ENCODE measurements at places on chromosomes 4 and X.

DNA sequence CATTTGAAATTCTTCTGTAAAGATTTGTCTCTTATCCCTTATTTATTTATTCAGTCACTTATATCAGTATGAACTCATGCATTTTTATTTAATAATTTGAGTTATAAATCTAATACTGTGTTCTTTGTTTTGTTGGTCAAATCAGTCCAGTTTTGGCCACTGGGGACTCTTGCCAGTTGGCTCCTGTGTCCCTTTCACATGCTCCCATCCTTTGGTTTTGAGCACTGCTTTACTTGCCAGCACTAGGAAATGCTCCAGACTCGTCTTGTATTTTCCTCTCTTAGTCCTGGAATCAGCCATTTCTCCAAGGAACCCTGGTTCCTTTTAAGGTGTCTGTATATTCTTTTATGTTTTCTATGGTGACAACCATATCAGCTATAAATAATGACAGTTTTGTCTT is 28.1 kb downstream of the KANTR start:
- DNase-seq = no peak

DNA sequence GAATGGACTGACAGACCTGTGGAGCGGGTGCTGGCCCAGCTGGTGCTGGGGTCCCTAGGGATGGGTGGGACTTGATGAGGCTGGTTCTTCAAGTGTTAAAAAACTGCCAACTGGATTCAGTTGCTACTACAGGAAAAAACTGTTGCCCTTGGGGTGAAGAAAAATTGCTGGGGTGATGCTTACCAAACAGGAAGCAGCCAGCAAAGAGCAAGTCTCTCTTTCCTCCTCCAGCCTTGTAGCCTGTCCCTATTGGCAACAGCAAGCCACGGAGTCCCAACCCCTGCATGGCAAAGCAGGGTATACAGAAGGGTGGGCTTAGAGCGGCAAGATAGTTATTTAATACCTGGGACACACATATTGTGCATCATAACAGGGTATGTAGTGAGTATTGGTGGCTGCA is 60.1 kb upstream of the ATP8A1 start:
- no peak for DNase-seq

DNA sequence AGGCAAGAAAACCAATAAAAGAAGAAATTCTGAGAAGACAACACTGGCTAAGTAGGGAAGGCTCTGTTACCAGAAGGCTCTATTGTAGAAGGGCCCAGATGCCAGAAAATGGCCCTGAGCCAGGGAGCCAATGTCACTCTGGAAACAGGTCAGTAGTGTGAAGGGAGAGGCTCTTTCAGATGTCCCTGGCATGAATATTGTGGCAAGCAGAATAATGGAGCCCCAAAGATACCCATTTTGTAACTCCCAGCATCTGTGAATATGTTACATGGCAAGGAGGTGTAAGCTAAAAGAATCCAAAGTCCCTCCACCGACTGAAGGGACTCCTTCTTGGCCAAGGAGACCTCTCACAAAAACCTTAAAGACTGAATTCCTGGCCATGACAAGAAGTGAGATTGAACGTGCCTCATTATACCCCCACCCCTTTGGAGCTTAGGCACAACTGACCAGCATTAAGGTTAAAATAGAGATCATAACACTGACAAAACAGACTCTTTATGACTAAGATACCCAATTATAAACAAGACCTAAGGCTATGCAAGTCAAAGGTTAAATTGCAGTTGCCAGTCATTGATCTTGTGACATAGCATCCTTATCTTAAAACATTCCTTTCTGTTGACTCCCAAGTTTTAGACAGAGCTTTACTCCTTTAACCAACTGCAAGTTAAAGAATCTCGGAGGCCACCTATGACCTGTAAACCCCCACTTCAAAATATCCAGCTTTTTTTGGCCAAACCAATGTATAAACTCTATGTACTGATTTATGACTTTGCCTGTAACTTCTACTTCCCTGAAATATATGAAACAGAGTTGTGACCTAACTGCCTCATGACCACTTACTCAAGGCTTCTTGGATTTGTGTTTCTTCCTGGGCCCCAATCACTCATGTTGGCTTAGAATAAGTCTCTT is 42.2 kb upstream of the SMIM10 start:
- no peak for DNase-seq

DNA sequence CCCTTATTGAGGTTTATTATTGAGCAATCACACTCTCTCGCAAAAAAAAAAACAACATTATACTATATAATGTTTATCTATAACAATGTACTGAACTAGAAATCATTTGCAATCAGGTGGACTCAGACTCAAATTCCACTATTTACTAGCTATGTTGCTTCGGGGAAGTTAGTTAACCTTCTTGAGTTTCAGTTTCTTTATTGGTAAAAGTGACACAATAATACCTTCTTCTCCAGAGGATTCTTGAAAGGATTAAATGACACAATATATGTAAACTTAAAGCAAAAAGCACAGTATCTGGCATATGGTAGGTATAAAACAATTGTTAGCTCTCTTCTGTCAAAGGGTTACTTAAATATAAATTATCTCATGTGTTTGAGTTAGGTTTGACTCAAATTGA is 31.5 kb upstream of the HDAC8 start:
- DNase-seq = no peak

DNA sequence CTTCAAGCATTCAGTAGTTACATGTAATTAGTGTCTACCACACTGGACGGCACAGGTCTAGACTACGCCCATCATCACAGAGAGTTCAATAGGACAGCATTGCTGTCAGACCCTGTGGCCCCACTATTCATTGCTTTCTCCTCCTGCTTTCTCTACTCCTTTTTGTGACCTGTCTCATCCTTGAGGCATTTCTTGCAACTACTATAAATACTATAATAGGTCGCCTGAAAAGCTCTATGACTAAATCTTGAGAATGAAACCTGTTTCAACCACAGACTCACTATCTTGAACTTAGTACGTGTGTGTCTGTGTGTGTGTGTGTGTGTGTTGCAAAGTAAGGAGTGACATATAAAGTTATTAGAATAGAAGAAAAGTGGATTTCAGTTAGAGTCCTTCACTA is 252.9 kb upstream of the KLF3 start:
- no peak for DNase-seq

GRCh38 chr4:172776203-172776861 is 392.3 kb upstream of the GALNT7 start:
- no peak for DNase-seq

DNA sequence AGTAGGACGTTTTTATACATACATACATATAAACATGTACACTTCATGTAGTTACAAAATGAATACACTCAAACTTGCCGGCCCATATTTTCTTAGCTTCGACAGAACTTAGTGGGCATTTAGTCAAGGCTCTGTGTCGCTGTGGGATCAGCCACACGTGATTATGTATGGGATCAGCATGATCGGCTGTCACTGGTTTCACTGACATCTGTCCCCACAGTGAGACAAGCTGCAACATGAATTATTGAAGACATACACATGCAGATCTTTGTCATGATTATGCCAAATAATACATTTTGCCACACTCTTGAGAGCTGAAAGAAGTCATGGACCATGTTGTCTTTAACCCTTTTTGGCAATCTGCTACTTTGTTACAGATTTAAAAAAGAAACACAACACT is 38.2 kb upstream of the NAA11 start:
- DNase-seq = no peak

- no peak for DNase-seq
Measured at GRCh38 chrX:21699136-21699535, 41.0 kb upstream of the KLHL34 start.

- DNase-seq = no peak
Measured at GRCh38 chr4:70737006-70737405, 15.2 kb downstream of the RUFY3 start.

DNA sequence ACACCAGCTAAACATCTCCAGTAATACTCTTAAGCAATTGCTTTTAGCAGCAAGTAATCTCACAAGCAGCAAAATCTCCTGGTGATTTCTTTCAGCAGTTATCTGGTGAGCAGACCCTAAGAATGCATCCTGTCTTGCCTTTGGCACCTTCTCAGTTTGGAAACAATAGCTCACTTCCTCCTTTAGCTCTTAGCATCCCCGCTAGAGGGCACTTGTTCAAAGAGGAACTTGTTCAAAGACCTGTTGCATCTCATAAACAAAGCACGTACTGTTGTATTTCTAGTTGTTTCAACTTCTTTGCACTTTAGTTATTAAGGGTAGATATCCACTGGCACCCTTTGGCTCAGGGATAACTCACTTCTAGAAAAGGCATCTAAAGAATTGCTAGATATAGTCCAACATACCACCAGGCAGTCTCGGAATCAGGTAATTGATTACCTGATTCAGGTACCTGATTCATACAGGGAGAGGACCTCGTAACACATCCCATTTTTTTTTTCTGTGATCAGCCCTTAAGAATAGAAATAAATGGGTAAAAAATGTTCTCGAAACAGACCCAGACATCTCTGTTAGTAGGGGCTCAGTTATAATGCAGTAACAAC is 81.9 kb upstream of the QRFPR start:
- no peak for DNase-seq
